ENCODE measurements at places on chromosomes 7 and 10. TPM values are rescaled to one million over a fixed set of nuclear protein-coding genes. Genes with fewer than 3 reads are reported as not detected.
A peak's percentile ranks its signal among the peaks of the same experiment; 100 is the strongest.

GRCh38 chr7:96663871-96664445 is 45.7 kb downstream of the SEM1 start:
- H3K27ac ChIP-seq: no peak overlapping the region
- H3K27me3 ChIP-seq: no peaks in the 10 kb centered on the region
- H3K36me3 ChIP-seq: no peaks in the 10 kb centered on the region
- DNase-seq: no peak
- no peaks in the 10 kb centered on the region for H3K4me1 ChIP-seq
- no peak overlapping the region for H3K4me3 ChIP-seq

- no peak overlapping the region for H3K27ac ChIP-seq
- no peak overlapping the region for H3K4me3 ChIP-seq
- H3K27me3 ChIP-seq: no peaks in the 10 kb centered on the region
- H3K36me3 ChIP-seq: no peaks in the 10 kb centered on the region
Observed at GRCh38 chr7:115883629-115884028, 146.9 kb downstream of the TFEC start.

DNA sequence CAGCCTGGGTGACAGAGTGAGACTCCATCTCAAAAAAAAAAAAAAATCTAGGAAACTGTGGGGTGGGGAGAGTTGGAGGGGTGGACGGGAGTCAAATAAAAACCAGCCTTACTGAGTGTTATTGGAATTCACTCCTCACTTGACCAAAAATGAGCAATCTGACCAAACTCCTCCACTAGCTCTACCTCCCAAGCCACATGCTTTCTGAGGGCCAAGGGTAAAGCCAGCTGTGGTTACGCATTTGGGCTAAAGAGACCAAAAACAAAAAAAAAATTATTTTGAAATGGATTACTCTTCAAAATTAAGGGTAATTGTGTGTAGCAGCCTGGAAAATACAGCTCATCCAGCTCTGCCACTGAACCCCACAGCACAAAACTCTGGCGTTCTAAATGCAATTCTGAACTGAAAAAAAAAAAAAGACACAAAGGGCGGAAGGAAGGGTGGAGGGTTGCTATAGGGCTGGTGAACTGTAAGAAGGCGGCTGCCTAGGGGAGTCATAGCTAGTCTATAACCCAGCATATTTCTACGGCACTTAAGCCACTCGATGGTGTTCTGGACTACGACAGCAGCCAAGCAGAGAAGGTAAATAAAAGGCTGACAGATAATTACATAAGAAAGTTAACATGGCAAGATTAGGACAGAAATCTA is 7.8 kb downstream of the ELMO1 start:
- no peak for DNase-seq
- H3K27me3 ChIP-seq: no peaks in the 10 kb centered on the region
- H3K27ac ChIP-seq: peak overlapping the region; percentile 5
- no peaks in the 10 kb centered on the region for H3K36me3 ChIP-seq
- no peak overlapping the region for H3K4me3 ChIP-seq

GRCh38 chr10:43069579-43069978 is 7.3 kb upstream of the RET start:
- no peak overlapping the region for H3K4me3 ChIP-seq
- H3K27me3 ChIP-seq: no peaks in the 10 kb centered on the region
- DNase-seq: no peak
- H3K27ac ChIP-seq: no peak overlapping the region
- H3K36me3 ChIP-seq: no peaks in the 10 kb centered on the region
- no peaks in the 10 kb centered on the region for H3K4me1 ChIP-seq

DNA sequence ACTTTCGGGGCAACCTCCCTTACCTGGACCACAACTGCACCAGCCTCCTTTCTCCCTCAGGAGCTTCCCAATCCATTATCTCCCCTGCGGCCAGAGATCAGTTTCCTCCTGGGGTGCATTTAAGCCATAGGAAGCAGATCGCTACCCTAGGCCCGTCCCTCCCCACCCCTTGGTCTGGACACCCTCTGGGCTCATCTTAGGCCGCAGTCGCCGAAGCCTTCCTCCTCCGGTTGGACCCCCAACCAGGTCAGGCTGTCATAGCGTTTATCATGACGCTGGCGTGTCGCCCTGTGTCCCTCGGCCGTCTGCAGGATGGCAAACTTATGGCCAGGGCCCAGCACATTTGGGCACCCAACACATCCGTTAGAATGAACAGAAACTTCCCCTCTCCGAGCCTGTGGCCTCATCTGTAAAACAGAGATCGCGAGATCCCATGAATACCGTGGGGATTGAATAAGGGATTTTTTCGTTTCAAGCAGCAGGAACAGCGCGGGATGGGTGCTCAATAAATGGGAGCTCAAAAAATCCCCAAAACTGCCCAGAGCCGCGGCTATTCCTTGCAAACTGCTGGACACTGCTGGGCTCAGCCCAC is 669 bp upstream of the AP5Z1 start:
- no peaks in the 10 kb centered on the region for H3K27me3 ChIP-seq
- no peaks in the 10 kb centered on the region for H3K36me3 ChIP-seq
- peaks cover 27% of the 10 kb centered on the region for H3K4me1 ChIP-seq
- DNase-seq: no peak

DNA sequence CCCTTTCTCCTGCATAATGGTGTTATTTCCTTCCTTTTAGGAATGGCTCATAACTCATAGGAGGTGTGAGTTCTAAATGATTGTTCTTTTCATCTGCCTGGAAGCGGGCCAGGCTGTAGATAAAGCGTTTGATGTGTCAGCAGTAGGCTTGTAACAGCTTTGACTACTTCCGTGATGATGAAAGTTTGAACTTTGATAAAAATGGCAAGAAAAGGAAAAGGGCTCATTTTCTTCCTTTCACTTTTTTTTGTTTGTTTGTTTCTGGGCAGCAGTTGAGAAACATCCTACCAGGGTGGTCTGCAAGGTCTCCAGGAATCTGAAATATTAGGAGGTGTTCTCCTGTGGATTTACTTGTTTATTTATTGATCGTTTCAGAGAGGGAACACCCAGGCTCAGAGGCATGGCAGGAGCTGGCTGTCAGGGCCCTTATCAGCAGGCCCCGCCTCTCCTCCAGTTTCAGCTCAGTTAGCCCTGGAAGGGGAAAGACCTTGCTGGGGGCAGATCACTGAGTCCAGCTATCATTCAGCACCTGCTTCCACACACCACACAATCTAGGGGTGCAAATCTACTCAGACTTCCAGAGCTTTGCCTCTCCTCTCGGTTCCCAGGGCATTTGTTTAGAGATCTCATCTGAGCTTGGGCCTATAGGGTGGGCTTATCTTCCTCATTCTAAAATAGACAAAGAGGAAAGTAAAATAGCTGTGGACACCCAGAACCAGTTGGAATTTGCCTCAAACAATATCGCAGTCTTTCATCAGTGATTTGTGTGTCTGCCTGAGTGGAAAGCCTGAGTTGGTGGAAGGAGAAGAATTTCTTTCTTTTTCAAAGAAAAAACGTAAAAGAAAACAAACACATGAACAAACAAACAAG is 130.9 kb downstream of the BMPER start:
- no peaks in the 10 kb centered on the region for H3K36me3 ChIP-seq
- no peaks in the 10 kb centered on the region for H3K27me3 ChIP-seq
- H3K4me1 ChIP-seq: peaks cover 9% of the 10 kb centered on the region
- H3K27ac ChIP-seq: no peak overlapping the region
- DNase-seq: peak; percentile 48
- H3K4me3 ChIP-seq: no peak overlapping the region

GRCh38 chr7:117004899-117005298 is 51.6 kb downstream of the ST7 start:
- H3K4me3 ChIP-seq: no peak overlapping the region
- H3K36me3 ChIP-seq: no peaks in the 10 kb centered on the region
- no peak overlapping the region for H3K27ac ChIP-seq
- H3K27me3 ChIP-seq: no peaks in the 10 kb centered on the region
- no peaks in the 10 kb centered on the region for H3K4me1 ChIP-seq
- no peak for DNase-seq

GRCh38 chr7:97011536-97012364 is 6.4 kb downstream of the DLX6 start:
- H3K4me3 ChIP-seq: no peak overlapping the region
- no peak for DNase-seq
- H3K27ac ChIP-seq: no peak overlapping the region
- no peaks in the 10 kb centered on the region for H3K27me3 ChIP-seq

DNA sequence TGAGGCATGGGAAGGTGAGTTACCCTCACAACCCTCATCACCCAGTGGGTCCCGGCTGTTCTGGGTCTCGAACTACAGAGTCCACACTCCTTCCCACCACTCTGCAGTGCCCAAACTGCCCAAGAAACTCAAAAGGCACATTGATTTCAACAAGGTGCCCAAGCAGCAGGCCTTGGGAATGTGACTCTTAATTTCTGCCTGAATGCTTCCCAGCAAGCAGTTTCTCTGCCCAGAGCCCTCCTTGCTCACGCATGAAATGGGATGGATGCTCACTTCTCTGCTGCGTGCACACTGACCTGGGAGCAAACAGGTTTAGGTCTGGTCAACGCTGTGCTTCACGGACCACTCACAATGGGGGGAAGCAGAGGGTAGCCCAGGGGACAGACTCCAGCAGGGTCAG is 77.9 kb downstream of the GRB10 start:
- no peak overlapping the region for H3K4me3 ChIP-seq
- no peak overlapping the region for H3K27ac ChIP-seq
- no peaks in the 10 kb centered on the region for H3K36me3 ChIP-seq
- no peak for DNase-seq
- H3K4me1 ChIP-seq: no peaks in the 10 kb centered on the region
- no peaks in the 10 kb centered on the region for H3K27me3 ChIP-seq

DNA sequence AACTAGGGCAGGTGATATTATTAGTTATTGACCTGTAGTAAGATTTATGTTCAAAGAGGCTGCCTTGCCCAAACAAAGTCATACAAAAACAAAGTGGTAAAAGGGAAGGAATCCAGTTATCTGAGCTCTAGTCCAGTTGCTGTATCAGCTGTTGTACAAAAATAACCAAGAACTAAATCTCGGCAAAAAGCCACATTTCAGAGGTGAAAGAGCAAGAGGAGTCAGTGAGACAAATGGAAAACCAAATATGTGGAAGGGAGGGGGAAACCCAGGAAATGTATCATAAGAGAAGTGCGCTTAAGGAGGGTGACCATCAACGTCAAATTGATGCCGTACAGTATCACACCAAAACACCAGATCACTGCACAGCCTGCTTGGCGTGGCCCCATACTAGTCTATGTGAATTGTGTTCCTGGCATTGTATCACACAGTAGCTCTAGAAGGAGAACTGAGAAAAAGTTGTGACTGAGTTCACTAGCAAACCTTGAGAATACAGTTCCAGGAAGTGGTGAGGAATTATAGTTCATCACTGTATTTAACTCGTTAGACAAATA is 6.4 kb downstream of the AGBL3 start:
- DNase-seq: no peak
- no peak overlapping the region for H3K4me3 ChIP-seq
- H3K4me1 ChIP-seq: peaks cover 15% of the 10 kb centered on the region
- no peaks in the 10 kb centered on the region for H3K36me3 ChIP-seq
- no peaks in the 10 kb centered on the region for H3K27me3 ChIP-seq
- H3K27ac ChIP-seq: peak overlapping the region; percentile 41

DNA sequence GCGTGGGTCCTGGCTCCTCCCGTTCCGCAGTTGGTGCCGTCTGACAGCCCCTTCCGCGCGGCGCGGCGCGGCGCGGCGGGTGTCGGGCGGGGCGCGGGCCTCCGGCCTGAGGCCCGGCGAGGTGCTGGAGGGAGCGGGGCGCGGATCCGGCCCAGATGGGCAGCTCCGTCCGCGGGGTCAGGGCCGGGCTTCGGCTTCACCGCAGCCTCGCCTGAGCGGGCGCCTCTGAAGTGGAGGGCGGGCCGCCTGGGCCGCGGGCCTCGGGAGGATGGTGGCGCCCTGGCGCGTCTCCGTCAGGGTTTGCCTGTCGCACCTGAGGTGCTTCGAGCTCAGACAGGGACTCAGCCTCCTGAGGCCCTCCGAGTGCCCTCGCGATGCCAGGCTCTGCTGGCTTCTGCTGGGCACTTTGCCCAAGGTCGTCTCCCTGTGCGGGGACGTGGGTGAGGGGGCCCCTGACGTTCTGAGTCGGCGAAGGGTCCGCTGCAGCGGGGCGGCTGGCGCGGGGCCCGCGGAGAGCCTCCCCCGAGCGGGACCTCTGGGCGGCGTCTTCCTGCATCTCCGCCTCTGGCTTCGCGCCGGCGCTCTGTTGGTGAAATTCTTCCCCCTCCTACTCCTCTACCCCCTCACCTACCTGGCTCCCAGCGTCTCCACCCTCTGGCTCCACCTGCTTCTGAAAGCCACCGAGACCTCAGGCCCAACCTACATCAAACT is 473 bp downstream of the ADCK2 start:
- DNase-seq: peak; percentile 35
- no peaks in the 10 kb centered on the region for H3K4me1 ChIP-seq
- H3K27ac ChIP-seq: peak overlapping the region; percentile 82
- no peaks in the 10 kb centered on the region for H3K36me3 ChIP-seq
- no peaks in the 10 kb centered on the region for H3K27me3 ChIP-seq

- no peaks in the 10 kb centered on the region for H3K36me3 ChIP-seq
- H3K27ac ChIP-seq: no peak overlapping the region
- no peak overlapping the region for H3K4me3 ChIP-seq
- DNase-seq: no peak
- no peaks in the 10 kb centered on the region for H3K27me3 ChIP-seq
Observed at GRCh38 chr10:49656845-49657493, 22.5 kb upstream of the C10orf53 start.

- H3K27me3 ChIP-seq: no peaks in the 10 kb centered on the region
- no peaks in the 10 kb centered on the region for H3K4me1 ChIP-seq
- DNase-seq: peak; percentile 47
Observed at GRCh38 chr10:121615435-121615793, 17.2 kb upstream of the FGFR2 start.

- H3K27ac ChIP-seq: no peak overlapping the region
- no peak for DNase-seq
- H3K4me3 ChIP-seq: no peak overlapping the region
- H3K27me3 ChIP-seq: no peaks in the 10 kb centered on the region
- peaks cover 12% of the 10 kb centered on the region for H3K4me1 ChIP-seq
Observed at GRCh38 chr10:101285519-101286070, 56.3 kb upstream of the LBX1 start.

- no peak overlapping the region for H3K4me3 ChIP-seq
- H3K27me3 ChIP-seq: no peaks in the 10 kb centered on the region
- no peaks in the 10 kb centered on the region for H3K4me1 ChIP-seq
- no peaks in the 10 kb centered on the region for H3K36me3 ChIP-seq
- H3K27ac ChIP-seq: no peak overlapping the region
- no peak for DNase-seq
Observed at GRCh38 chr10:116753759-116754158, 11.4 kb upstream of the HSPA12A start.

- peaks cover 4% of the 10 kb centered on the region for H3K4me1 ChIP-seq
- no peaks in the 10 kb centered on the region for H3K27me3 ChIP-seq
- H3K27ac ChIP-seq: no peak overlapping the region
- no peaks in the 10 kb centered on the region for H3K36me3 ChIP-seq
- no peak for DNase-seq
Observed at GRCh38 chr10:129945941-129946760, 17.9 kb downstream of the EBF3 start.

SLC39A12 gene
- total RNA-seq: 0.68 TPM

ZNF248 gene
- 24.2 TPM for total RNA-seq

PLXNA4 gene
- 3.8 TPM for total RNA-seq

SPAM1 gene
- 3.9 TPM for total RNA-seq

ASB10 gene
- not detected for total RNA-seq

TBX20 gene
- total RNA-seq: 3.8 TPM

CUL1 gene
- 151 TPM for total RNA-seq

GPR146 gene
- 14.4 TPM for total RNA-seq

PON1 gene
- 1.2 TPM for total RNA-seq

LFNG gene
- 34.1 TPM for total RNA-seq

DPYSL4 gene
- total RNA-seq: 21.0 TPM
